Activated CD8-positive, alpha-beta memory T cell treated with anti-CD3 and anti-CD28 coated beads, Interleukin-2, amount 10 ng/mL, durations not matched to agents 7 days and 5 days (primary cell): ENCODE measurements at places on chromosomes 5 and 9. TPM values are rescaled to one million over a fixed set of nuclear protein-coding genes. Genes with fewer than 3 reads are reported as not detected.

GRCh38 chr5:65451436-65451835 lies 30.3 kb downstream of the ADAMTS6 start:
- no peak overlapping the region for H3K4me3 ChIP-seq
- H3K27me3 ChIP-seq: no peaks in the 10 kb centered on the region
- peaks cover 6% of the 10 kb centered on the region for H3K36me3 ChIP-seq

DNA sequence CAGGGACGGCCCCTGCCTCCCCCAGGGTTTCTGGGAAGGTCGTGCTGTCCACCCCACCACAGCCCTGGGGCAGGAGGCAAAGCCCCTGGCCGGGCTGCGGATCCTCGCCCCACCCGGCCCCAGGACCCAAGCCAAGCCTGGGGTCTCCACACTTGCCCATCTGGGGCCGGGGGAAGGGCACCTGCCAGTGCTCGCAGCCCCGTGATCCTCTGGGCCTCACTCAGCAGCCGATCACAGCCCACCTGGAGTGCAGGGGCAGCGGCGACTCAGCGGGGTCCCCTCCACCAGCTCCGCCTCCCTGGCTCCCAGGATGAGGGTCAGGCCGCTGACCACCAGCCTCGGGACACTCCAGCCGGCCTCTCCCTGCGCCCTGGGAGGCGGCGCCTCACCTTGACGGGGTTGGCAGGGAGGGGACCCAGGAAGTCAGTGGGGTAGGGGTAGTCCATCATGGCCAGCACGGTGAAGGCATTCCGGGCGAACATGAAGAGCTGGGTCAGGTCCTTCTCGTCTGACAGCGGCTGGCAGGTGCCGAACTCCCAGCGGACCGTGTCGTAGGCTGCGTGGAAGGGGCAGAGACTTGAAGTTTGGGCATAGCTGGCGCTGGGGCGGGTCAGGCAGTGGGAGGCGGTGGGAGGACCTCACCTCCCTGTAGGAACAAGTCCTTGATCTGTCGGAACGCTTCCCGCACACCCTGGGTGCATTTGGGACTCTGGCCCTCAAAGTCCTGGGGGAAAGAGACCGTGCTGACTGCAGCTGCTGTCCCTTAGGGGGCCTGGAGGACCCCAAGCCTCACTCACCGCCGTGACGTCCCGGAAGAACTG lies 1.8 kb downstream of the DPP7 start:
- H3K4me3 ChIP-seq: peak overlapping the region; percentile 66
- no peak for DNase-seq
- peaks cover 7% of the 10 kb centered on the region for H3K4me1 ChIP-seq

- H3K27me3 ChIP-seq: peaks cover 49% of the 10 kb centered on the region
- peaks cover 12% of the 10 kb centered on the region for H3K4me1 ChIP-seq
- DNase-seq: no peak
- H3K36me3 ChIP-seq: peaks cover 2% of the 10 kb centered on the region
Observed at GRCh38 chr5:161549106-161549505, 2.6 kb upstream of the GABRB2 start.

IRGM gene
- 1.7 TPM for total RNA-seq

DNA sequence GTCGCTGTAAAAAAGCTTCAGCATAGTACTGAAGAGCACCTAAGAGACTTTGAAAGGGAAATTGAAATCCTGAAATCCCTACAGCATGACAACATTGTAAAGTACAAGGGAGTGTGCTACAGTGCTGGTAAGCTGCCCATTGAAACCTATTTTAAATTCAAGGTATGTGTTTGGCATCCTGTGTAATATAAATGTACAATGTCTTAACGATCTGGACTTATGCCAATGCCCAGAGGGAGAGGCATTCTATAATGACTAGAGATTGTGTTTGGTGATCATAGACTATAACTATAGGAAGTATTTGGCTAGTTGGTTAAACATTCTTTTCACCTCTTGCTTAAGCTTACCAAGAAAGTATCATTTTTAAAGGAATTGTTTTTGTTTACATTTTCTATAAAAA lies 95.7 kb downstream of the INSL6 start:
- no peaks in the 10 kb centered on the region for H3K27me3 ChIP-seq
- H3K4me1 ChIP-seq: no peaks in the 10 kb centered on the region
- H3K36me3 ChIP-seq: peaks cover 38% of the 10 kb centered on the region
- no peak for DNase-seq
- H3K27ac ChIP-seq: no peak overlapping the region

- peaks cover 15% of the 10 kb centered on the region for H3K36me3 ChIP-seq
- H3K4me1 ChIP-seq: peaks cover 29% of the 10 kb centered on the region
- DNase-seq: no peak
Observed at GRCh38 chr5:121962958-121963357, 1.2 kb downstream of the SRFBP1 start.

DNA sequence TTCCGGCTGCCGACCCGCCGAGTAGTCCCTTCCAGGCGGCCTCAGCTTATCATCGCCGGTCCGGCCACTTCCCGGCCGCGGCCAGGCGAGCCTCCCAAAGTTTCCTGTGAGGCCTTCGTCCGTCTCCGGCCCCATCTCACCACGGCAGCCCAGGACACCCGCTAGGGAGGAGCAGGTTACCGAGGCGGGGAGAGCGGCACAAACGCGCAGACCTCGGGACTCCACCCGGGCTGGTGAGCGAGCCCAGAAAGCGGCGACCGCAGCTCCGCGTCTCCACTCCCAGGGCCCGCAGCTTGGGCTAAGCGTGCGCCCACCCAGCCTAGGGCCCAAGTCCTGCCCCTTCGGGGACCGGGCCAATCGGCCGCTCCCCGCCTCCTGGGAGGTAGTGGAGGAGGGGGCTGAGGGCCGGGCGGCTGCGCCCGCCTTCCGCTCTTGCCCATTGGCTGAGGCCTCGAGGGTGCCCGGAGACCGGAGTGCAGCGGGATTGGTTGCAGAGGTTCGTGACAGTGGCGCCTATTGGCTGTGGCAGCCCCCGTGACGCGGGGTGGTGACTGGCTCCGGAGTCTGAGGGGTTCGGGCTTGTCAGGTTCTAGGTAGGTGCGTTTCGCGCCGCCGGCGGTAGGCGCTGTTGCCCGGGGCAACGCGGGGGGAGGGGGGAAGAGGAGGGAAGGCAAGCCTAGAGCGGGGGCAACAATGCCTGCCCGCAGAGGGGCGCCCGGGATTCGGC lies 867 bp downstream of the FER start:
- H3K4me1 ChIP-seq: peaks cover 20% of the 10 kb centered on the region
- H3K36me3 ChIP-seq: peaks cover 2% of the 10 kb centered on the region
- peaks cover 10% of the 10 kb centered on the region for H3K27me3 ChIP-seq

FBXW11 gene
- total RNA-seq: 31.2 TPM

SPINK13 gene
- not detected for total RNA-seq

DNA sequence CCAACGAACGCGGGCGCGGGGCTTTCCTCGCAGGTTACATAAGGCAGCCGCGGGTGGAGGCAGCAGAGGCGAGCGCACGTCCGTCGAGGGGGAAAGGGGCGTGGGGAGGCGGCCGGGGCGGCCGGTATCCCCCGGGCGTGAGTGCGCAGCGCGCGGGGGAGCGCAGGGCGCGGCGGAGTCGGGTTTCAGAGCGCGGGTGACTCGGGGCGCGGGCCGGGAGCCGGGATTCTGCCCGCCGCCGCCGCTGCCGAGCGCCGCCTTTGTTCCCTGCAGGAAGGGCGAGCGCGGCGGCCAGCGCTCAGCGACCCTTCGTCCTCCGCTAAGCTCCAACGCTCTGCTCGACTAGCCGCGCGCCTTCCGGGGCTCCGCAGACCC lies at the start of gene COL15A1:
Gene COL15A1, plus strand, starts transcription at position 226 of the 375 bp plus-strand sequence. CDS start 155 bp downstream, outside the sequence.
- H3K4me3 ChIP-seq: peak within 1 kb of the TSS; percentile 44
- DNase-seq: no peak
- peaks cover 91% of the 10 kb centered on the region for H3K27me3 ChIP-seq
- H3K27ac ChIP-seq: no peak within 1 kb of the TSS
- H3K36me3 ChIP-seq: no peaks in the 10 kb centered on the region

DNA sequence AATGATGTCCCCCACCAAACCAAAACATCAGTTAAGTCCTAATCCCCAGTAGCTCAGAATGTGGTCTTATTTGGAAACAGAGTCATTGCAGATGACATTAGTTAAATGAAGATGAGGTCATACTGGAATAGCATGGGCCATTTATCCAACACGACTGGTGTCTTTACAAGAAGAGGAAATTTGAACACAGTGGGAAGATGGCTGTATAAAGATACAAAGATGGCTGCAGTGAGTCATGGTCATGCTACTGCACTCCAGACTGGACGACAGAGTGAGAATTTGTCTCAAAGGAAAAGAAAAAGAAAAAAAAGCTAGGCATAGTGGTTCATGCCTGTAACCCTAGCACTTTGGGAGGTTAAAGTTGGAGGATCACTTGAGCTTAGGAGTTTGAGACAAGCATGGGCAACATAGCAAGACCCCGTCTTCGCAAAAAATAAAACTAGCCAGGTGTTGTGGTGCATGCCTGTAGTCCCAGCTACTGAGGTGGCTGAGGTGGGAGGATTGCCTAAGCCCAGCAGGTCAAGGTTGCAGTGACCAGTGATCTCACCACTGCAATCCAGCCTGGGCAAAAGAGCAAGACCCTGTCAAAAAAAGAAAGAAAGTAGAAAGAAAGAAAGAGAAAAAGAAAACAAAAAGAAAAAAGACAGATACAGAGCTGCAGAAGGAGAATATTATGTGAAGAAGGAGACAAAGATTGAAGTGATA lies 130.0 kb upstream of the CDKN2B start:
- H3K27me3 ChIP-seq: peaks cover 47% of the 10 kb centered on the region
- no peak overlapping the region for H3K4me3 ChIP-seq
- H3K4me1 ChIP-seq: no peaks in the 10 kb centered on the region

ROR2 gene
- total RNA-seq: 3.0 TPM

NEUROG1 gene
- total RNA-seq: not detected

GRCh38 chr9:127053057-127053821 lies 69.2 kb downstream of the ANGPTL2 start:
- no peaks in the 10 kb centered on the region for H3K36me3 ChIP-seq
- H3K4me3 ChIP-seq: no peak overlapping the region
- H3K27me3 ChIP-seq: no peaks in the 10 kb centered on the region
- peaks cover 27% of the 10 kb centered on the region for H3K4me1 ChIP-seq
- no peak overlapping the region for H3K27ac ChIP-seq
- no peak for DNase-seq

GRCh38 chr5:65928322-65928752 lies 2.0 kb downstream of the ERBIN start:
- no peak for DNase-seq
- H3K4me1 ChIP-seq: peaks cover 31% of the 10 kb centered on the region
- peak overlapping the region; percentile 99 for H3K4me3 ChIP-seq
- H3K36me3 ChIP-seq: peaks cover 19% of the 10 kb centered on the region
- peak overlapping the region; percentile 95 for H3K27ac ChIP-seq

- no peak for DNase-seq
- peaks cover 27% of the 10 kb centered on the region for H3K27me3 ChIP-seq
- no peak overlapping the region for H3K4me3 ChIP-seq
Observed at GRCh38 chr9:137044037-137044436, 1.9 kb downstream of the NPDC1 start.

GRCh38 chr5:112385969-112386368 lies 33.1 kb downstream of the EPB41L4A start:
- no peak overlapping the region for H3K4me3 ChIP-seq
- no peak for DNase-seq
- no peak overlapping the region for H3K27ac ChIP-seq
- H3K4me1 ChIP-seq: no peaks in the 10 kb centered on the region

TMEM174 gene
- not detected for total RNA-seq

DNA sequence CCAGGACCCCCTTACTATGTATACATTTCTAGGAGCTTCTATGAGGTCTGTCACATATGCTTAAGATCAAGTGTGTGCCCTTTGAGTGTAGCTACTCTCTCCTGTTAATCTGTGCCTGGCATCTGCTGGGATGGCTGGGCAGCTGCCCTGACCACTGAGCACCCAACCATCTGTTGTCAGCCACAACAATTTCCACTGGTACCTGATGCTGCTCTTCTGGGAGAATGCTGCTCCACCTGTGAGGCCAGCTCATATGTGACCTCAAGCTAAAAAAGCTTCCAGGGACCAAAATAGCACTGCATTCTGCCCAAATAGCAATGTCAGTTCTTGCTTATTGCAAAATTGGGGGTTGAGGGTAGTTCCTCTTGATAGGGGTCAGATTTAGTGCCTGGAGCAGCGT lies 595.6 kb downstream of the RAB3C start:
- peaks cover 12% of the 10 kb centered on the region for H3K27me3 ChIP-seq
- H3K4me3 ChIP-seq: no peak overlapping the region
- DNase-seq: no peak
- H3K27ac ChIP-seq: no peak overlapping the region

MSX2 gene
- not detected for total RNA-seq

PCDH1 gene
- not detected for total RNA-seq

C5orf34 gene
- 7.0 TPM for total RNA-seq

SLIT3 gene
- not detected for total RNA-seq

DNA sequence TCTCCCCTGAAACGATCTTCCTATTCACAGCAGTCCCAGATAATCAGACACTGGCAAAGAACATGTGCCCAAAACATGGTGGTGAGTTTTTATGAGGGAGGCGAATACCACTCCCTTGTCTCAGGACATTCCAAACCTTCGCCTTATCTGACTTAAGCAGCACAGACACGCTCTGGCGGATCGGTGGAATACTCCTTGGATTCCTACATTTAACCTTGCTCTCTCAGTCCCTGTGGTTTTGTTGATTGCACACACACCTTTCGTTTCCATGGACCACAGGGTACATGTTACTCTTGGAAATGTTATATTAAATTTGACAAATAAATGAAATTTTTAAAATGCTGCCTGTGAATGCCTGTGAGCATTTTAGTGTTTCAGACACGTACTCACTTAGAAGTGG lies 87.8 kb upstream of the CPEB4 start:
- no peak overlapping the region for H3K4me3 ChIP-seq
- H3K4me1 ChIP-seq: no peaks in the 10 kb centered on the region
- no peaks in the 10 kb centered on the region for H3K27me3 ChIP-seq
- H3K27ac ChIP-seq: no peak overlapping the region

GRCh38 chr5:137794863-137795262 lies 40.7 kb upstream of the HNRNPA0 start:
- no peaks in the 10 kb centered on the region for H3K4me1 ChIP-seq
- no peak overlapping the region for H3K27ac ChIP-seq
- no peaks in the 10 kb centered on the region for H3K36me3 ChIP-seq
- DNase-seq: no peak
- no peak overlapping the region for H3K4me3 ChIP-seq
- peaks cover 2% of the 10 kb centered on the region for H3K27me3 ChIP-seq

- H3K36me3 ChIP-seq: no peaks in the 10 kb centered on the region
- DNase-seq: peak; percentile 48
- H3K4me1 ChIP-seq: no peaks in the 10 kb centered on the region
Observed at GRCh38 chr9:96232539-96233241, 69.3 kb downstream of the HSD17B3 start.

- peaks cover 91% of the 10 kb centered on the region for H3K4me1 ChIP-seq
- H3K4me3 ChIP-seq: no peak overlapping the region
- H3K27me3 ChIP-seq: no peaks in the 10 kb centered on the region
- no peak for DNase-seq
Observed at GRCh38 chr5:14672484-14673394, 8.2 kb downstream of the OTULIN start.

PLEKHG4B gene
- not detected for total RNA-seq

- H3K4me3 ChIP-seq: no peak overlapping the region
- H3K27me3 ChIP-seq: peaks cover 2% of the 10 kb centered on the region
- no peaks in the 10 kb centered on the region for H3K36me3 ChIP-seq
- no peak overlapping the region for H3K27ac ChIP-seq
- DNase-seq: no peak
- H3K4me1 ChIP-seq: no peaks in the 10 kb centered on the region
Observed at GRCh38 chr9:88745276-88746001, 210.5 kb downstream of the NXNL2 start.

GRCh38 chr9:129834489-129835127 lies 467 bp downstream of the C9orf78 start:
- DNase-seq: peak; percentile 65
- no peaks in the 10 kb centered on the region for H3K27me3 ChIP-seq
- peak overlapping the region; percentile 98 for H3K27ac ChIP-seq
- H3K4me3 ChIP-seq: peak overlapping the region; percentile 99
- H3K36me3 ChIP-seq: peaks cover 50% of the 10 kb centered on the region
- H3K4me1 ChIP-seq: peaks cover 54% of the 10 kb centered on the region

F12 gene
- 2.2 TPM for total RNA-seq
